ENCODE measurements at places on chromosomes 2 and 18.

GRCh38 chr2:160471950-160472349 lies 21.7 kb downstream of the RBMS1 start:
- peak; percentile 38 for DNase-seq

GRCh38 chr2:219663116-219663762 lies 35.8 kb downstream of the SLC4A3 start:
- DNase-seq = no peak

GRCh38 chr2:179049546-179050311 lies at the start of gene CCDC141:
CCDC141 (minus strand) TSS chr2:179050137; CDS start chr2:179049941, 196 bp downstream.
- DNase-seq = peak; percentile 23

- no peak for DNase-seq
These were observed 678.9 kb upstream of the FANCL start for GRCh38 chr2:58920001-58920400.

- no peak for DNase-seq
These were observed 51.6 kb downstream of the NEDD4L start for GRCh38 chr18:58095655-58096054.

- no peak for DNase-seq
These were observed 6.8 kb downstream of the MBD2 start for GRCh38 chr18:54217624-54218023.

Data from cardiac fibroblast (primary cell).